Stimulated activated CD8-positive, alpha-beta memory T cell treated with anti-CD3 and anti-CD28 coated beads, Interleukin-4, amount 100 ng/mL, for 1 hour (primary cell): ENCODE measurements at places on chromosomes 6 and 20.

- no peak for DNase-seq
Measured at GRCh38 chr6:156627524-156627923, 149.7 kb upstream of the ARID1B start.

DNA sequence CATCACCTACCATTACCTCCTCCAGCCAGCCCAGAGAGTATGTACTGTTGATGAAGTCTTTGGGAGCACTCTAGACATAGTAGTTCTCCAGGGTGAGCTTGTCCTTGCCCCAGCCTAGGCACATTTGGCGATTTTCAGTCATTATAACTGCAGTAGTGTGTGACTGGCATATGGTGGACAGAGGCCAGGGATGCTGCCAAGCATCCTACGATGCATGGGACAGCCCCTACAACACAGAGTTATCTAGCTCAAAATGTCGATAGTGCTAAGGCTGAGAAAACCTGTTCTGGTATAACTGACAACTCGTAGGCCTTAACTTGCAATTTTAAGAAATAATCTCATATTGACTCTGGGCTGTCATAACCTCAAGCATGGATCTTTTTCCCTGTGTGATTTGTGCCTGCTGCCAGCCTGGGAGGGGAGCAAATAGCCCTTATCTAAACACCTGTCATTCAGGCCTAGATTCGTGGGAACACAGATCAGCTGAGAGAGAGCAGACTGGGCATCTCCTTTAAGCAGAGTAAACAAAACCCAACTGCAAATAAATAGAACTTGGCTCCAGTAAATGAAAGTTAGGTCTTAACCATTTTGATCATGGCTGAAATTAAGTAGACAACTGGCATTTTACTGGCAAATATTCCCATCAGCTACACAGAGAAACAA lies 102.6 kb downstream of the SPTLC3 start:
- no peak for DNase-seq

DNA sequence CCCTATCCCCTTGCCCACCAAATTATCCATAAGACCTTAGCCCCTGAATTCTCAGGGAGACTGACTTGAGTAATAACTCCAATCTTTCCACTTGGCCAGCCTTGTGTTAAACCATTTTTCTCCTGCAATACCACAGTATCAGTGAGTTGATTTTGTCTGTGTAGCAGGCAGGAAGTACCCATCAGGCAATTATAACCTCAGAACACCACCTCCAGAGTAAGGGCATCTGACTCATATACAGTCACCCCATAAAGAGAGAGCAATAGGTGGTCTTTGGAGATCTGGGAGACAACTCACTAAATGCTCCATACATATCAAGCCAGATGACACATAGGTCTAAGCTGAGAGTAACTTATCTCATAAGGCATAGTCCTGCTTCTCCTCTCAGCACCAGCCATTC lies 83.7 kb downstream of the FILIP1 start:
- DNase-seq, result no peak

DNA sequence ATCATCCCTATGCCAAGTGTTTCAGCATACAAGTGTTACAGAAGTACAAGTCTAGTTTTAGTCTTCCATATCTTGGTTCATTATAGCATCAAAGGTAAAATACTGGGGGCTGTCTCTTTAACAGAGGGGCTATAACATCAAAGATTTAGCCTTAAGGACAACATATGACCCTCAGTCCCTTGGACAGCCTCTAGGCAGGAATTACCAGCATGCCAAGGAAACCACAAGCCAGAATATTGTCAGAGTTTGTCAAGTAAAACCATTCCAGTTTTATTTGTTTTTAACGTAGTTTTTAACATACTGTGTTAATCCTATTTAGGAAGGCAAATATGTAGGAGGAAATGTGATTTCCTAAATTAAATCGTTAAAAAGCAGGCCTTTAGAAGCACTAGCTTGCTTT lies 18.6 kb downstream of the ZKSCAN8 start:
- no peak for DNase-seq

- no peak for DNase-seq
Measured at GRCh38 chr6:107185391-107185970, 70.2 kb upstream of the BEND3 start.

DNA sequence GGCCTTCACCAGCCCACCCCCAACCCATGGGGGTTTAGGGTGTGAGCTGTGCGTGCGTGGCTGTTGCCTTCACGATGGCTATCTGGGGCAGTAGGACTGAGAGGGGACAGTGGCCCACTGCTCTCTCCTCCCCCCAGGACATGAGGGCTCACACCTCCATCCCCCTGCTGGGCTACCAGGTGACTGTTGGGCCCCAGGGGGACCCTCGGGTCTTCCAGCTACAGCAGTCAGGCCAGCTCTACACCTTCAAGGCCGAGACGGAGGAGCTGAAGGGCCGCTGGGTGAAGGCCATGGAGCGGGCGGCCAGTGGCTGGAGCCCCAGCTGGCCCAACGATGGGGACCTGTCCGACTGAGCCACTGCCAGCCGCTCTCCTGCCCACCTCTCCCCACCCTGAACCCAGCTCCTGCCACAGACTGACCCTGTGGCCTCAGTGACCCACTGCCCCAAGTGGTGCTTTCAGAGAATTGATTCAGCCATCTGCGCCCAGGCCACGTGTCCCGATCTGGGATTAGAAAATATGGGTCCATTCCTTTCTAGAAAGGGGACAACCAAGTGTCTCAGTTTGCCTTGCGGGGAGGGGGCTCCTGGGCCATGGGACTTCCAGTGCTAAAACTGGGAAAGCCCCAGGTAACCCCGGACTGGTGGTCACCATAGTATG lies 22.5 kb downstream of the FGD2 start:
- no peak for DNase-seq

- DNase-seq, result no peak
Measured at GRCh38 chr6:17615794-17616193, 15.7 kb downstream of the FAM8A1 start.

DNA sequence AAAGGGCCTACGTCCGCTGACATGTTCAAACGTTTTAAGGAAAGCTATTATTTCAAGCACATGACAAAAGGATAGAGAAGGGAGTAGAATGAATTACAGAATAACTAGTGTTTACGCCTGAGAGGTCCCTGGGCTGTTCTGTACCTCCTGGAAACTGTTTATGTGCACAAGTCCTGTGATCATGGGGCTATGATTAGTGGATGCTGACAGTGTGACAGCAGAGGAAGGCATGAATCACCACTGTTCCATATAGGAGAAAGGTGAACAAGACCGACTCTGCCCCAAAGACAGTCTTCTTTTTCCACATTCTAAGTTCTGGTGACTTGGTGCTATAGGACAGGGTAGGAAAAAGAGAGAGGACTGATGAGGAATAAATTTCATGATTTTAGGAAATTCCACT lies 249.2 kb upstream of the PRDM1 start:
- no peak for DNase-seq

GRCh38 chr6:8821981-8822381 lies 386.6 kb upstream of the SLC35B3 start:
- no peak for DNase-seq

- no peak for DNase-seq
Measured at GRCh38 chr6:24522228-24523176, 27.7 kb downstream of the ALDH5A1 start.

DNA sequence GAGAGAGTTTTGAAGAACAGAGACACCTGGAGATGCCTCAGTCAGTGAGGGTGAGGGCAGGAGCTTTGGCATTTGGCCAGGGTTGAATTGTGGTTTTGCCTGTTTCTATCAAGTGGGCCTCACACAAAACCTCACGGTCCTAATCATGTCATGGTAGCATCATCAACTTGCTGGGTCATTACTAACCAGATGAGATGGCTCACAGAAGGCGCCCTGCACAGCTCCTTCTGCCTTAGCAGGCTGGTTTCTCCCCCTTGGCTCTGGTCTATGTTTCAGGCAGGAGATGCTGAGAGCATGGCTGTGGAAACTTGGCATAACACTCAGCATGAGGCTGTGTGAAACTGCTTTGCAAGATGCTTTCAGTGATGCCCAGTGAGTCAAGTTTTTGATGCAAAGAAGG lies 99.3 kb downstream of the LRRC1 start:
- no peak for DNase-seq

DNA sequence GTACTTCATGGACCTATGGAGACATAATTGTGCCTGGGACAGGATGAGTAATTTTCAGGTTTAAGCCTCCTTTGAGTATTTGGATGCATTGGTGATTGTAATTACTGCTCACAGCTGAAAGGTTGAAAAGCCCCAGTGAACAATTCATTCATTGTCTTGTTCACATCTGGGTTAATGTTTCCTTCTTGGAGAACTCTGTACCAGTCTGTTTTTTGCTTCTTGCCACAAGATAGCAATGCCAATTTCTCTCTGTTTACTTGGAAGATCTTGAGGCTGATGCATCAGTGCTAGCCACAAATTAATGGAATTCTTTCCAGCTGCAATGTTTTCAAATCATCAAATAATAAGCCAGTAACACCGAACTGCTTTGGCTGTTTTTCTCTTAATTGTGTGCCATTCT lies 207.8 kb downstream of the BMP2 start:
- no peak for DNase-seq

- no peak for DNase-seq
Measured at GRCh38 chr6:164040994-164041393, 626.5 kb downstream of the QKI start.
